GM20000 (cell line): ENCODE measurements at places on chromosomes 6 and 20.
A peak's percentile ranks its signal among the peaks of the same experiment; 100 is the strongest.

DNA sequence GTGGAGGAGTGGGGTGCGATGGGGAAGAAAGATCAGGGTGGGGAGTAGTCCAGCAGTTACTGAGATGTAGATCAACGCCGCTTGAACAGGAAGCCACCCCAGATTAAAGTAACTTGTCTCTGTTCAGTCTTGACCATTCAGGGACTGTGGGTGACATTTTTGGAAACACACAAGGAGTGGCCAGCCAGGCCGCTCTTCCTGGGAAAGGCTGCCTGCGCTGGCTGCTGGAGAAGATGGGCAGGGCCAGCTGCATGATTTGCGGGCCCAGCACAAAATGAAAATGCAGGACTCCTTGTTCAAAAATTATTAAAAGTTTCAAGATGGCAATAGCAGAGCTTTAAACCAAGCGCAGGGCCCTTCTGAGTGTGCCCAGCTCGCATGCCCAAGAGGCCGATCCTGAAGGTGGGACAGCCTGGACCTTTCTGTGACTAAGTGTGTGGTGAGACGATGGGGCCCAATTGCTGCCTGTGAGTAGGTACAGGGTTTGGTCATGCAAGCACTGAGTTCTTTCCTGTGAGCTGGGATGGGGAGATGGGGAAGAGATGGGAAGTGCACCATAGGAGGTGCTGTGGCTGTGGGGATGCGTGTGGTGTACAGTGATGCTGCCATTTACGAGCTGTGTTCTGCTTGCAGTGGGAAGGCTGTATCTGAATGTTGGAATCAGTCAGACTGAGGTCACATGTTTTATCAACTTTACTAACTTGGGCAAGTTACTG is 51.3 kb downstream of the DAAM2 start:
- DNase-seq, result no peak

GRCh38 chr20:38197217-38197616 is 32.1 kb upstream of the TGM2 start:
- DNase-seq, result no peak

DNA sequence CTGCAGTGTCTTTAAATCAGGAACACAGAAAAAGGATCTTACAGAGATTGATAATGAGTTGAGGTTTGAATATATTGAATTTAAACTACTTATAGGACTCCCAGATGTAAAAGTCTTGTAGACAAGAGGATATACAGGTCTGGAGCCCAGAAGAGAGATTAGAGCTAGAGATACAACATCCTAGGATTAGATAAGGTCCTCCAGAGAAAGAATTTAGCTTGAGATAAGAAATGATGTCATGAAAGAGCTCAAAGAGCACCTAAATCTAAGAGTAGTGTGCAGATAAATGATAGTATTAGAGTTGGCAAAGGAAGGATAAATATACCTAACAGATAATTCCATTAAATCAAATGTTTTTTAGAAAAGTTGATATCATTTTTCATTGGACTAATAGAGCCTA is 23.9 kb downstream of the EPM2A start:
- DNase-seq, result no peak

DNA sequence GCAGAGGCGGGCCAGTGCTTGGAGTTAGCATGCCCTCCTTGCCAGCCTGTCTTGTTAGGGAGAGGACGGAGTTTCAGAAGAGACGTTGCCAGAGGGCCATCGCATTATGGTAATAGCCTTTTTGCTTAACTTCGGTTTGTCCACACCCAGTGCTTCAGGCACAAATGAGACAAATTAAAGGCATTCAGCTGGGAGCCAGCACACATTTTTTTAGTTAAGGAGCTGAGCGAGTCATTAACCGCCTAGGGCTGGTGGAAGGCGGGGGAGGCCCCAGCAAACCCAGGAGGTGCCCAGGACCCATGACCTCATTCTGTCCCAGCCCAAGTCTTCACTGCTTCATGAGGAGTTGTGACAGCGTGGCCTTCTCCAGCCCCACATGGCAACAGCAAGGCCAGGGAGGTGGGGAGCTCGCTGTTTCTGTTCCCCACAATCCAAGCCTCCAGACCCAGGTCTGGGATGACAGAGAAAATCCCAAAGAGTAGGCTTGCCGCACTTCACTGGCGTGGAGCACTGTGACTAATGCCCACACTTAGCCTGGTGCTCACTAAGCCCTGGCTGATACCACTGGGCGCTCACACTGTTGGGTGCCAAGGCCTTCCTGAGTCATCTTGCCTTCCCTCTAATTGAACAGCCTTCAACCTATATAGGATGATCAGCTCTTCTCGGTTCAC is 237.1 kb downstream of the ANKRD60 start:
- DNase-seq, result no peak

DNA sequence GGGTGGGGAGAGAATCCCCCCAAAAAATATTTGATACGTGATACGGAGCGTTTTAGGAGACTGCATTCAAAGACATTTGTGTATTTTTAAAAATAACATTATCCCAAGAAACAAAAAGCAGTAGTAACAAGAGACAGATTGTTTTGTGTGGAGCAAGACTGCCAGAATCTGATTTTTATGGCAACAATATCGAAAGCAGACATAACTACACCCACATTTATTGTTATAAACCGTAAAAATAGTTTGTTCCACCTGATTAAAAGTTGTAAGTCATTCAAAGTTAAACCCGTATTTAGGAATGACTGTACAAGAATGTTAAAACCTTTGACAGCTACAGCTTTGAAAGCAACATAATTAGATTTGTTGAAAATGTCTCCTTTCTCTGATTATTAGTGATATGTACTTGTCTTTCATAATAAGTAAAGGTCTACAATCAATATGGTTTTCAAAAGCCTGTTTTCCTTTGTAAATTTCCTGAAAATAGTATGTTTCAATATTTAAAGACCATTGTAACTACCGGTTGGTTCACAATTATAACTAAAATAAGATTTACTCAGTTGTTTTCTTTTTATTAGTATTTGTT is 2.7 kb downstream of the EYA4 start:
- DNase-seq, result no peak

- DNase-seq, result no peak
Observed at GRCh38 chr20:13995841-13996240, 525 bp downstream of the MACROD2 start.

DNA sequence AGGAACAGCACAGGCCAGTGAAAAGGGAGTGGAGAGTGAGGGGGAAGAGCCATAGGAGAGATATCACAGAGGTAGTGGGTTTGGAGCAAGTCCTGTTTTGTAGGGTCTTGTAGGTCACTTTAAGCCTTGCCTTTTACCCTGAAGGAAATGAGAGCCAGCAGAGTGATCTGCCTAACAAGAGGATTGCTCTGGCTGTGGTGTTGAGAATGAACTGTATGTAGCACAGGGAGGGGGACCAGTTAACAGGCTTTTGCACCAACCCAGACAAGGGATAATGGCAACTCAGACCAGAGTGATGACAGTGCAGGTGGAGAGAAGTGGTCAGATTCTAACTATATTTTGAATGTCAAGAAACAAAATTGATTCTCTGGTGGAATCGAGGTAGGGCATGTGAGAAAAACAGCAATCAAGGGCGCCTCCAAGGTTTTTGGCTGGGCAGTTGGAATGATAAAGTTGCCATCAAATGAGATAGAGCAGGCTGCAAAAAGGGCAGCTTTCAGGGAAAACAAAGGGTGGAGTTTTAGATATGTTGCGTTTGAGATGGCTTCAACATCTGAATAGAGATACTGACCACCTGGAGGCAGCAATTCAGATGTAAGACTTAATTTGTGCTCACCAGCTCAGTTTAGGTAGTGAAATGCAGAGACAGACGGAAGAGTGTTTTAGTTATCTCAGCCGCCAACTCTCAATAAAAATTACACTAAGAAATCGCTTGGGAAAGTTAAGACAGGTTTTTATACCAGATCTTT is 134.4 kb upstream of the BTBD3 start:
- DNase-seq, result no peak

DNA sequence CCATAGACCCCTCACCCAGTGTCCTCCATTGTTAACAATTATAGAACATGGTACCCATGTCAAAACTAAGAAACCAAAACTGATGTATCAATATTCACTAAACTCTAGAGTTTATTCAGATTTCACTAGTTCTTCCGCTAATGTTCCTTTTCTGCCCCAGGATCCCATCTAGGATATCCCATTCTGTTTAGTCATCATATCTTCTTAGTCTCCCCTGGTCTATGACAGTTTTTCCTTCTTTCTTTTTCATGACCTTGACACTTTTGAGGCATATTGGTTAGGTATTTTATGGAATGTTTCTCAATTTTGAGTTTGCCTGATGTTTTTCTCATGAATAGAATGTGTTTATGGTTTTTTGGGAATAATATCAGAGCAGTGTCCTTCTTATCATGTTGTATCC is 146.7 kb downstream of the SCML4 start:
- no peak for DNase-seq

DNA sequence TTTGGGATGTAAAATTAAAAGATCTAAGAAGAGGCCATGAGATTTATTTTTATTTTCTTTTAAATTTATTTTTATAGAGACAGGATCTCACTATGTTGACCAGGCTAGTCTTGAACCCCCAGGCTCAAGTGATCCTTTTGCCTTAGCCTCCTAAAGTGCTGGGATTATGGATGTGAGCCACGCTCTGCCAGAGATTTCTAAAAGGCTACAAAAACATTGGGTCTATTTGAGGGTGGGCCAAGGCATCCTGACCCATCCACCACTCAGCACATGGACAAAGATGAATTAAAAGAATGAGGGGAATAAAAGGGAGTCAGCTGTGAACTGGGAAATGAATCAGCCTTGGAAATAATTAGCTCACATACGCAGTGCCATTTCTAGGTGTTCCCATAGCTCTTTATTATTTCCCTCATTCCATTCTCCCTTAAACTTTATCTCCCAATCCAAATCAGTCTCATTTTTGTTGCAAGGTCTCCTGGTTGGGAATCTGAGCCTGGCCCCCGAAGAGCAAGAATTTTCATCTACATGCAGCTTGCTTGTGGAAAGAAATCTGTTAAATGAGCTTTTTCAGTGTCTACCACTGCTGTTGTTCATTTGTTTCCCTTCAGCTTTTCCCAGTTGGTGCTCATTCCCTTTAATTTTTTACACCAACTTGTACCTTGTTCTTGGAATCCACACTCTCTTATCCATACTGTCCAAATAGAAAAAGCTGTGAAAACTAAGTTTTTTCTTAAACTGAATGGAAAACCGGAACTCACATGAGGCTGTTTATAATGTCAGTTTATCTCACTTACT is 66.9 kb downstream of the MKKS start:
- no peak for DNase-seq

GRCh38 chr20:34305333-34306230 is 2.4 kb upstream of the AHCY start:
- DNase-seq, result no peak

- no peak for DNase-seq
Observed at GRCh38 chr6:47335466-47335865, 25.8 kb upstream of the TNFRSF21 start.

GRCh38 chr20:14454296-14454695 is 116.9 kb upstream of the FLRT3 start:
- no peak for DNase-seq

DNA sequence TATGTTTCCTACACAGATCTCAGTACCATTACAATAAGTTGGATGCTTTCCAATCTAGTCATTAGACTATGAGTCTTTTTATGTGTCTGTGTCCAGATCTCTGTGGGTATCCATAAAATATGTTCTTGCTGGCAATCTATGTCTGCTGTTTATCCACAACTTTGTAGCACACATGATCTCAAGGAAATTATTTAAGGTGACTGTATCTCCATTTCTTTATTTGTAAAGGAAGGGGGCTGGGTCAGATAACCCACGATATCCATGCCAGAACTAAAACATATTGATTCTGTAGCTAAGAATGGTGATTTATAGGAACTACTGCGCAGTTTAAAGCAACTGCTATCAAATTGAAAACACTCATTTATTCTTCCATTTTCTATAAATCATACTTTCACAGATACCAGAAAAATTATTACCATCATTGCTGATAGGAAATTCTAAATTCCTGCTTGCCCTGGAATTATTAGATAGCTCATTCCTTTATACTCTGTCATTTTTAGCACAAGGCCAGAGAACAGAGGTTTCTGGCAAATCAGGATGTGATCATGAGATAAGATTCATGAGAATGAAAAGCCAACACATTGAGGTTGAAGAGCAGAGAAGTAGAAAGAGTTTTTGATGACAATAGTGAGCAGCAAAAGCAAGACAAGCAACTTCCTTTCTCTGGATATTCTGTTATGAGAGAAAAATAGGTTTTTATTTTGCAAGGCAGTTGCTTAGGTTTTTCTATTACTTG is 851.4 kb upstream of the CITED2 start:
- no peak for DNase-seq

DNA sequence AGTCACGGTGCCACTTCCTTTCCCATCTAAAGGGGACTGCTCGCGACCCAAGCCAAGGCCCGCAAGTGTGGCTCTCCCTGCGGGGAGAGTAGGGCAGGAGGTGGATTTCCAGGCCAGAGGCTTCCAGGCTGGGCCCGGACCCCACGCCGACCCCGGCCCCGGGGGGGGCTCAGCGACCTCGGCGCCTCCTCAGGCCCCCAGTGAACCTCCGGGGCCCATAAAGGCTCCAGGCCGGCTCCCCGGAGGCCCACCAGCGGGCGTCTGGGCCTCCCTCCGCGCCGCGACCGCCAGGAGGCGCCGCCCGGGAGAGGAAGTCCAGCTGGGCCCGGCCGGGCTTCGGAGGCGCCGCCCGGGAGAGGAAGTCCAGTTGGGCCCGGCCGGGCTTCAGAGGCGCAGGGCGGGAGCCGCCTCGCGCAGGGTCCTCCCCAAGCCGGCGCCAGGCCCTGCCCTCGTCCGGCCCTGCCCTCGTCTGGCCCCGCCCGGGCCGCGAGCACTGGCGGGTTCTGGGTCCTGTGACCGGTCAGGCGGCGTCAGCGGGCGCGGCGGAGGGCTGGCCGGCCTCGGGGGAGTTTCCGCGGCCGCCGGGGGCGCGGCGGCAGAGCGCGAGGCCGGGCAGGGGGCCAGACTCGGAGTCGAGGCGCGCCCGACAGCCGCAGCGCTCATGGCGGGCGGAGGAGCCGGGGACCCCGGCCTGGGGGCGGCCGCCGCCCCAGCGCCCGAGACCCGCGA is at the start of gene RAB32:
Gene RAB32 (plus strand): TSS at position 623 of the 729 bp plus-strand sequence. CDS start 39 bp downstream, at position 662.
- peak; percentile 71 for DNase-seq

DNA sequence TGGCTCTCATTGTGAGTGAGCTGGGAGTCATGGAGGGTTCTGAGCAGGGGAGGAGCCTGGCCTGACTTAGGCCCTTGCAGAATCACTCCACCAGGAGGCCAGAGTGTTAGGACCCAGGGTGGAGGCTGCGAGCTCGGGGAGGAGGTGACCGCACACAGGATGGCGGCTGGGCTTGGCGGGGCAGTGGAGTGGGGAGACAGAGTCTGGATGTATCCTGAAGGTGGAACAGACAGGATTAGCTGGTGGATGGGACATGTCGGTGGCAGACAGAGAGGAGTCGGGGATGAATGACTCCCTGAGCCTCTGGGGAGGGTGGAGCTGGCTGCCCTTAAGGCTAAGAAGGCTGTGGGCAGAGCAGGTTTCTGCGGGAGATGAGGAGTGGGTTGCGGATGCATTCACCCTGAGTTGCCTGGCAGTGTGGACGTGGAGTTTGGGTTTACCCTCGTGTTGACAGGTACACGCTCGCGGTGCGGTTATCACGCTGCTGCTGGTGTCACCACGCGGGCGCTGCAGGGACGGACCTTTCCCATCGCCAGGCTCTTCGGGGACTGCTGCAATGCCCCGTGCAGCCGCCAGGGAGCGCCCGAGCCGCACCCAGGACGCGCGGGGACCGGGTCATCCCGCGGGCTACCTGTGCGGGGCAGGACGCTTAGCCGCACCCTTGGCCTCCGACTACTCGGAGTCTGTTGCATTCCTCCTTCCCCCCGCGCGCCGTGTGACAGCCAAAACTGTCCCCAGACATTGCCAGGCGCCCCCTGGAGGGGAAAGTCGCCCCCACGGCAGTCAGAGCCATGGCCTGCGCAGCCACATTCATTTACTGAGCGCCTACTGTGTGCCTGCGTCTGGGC is 43.0 kb upstream of the PTGIS start:
- peak; percentile 85 for DNase-seq
